PC-3 (cell line): ENCODE measurements at places on chromosomes 2 and 18.

- no peak for DNase-seq
Observed at GRCh38 chr18:28152354-28152753, 24.6 kb downstream of the CDH2 start.

- no peak for DNase-seq
Observed at GRCh38 chr2:239379641-239380170, 21.1 kb downstream of the HDAC4 start.

DNA sequence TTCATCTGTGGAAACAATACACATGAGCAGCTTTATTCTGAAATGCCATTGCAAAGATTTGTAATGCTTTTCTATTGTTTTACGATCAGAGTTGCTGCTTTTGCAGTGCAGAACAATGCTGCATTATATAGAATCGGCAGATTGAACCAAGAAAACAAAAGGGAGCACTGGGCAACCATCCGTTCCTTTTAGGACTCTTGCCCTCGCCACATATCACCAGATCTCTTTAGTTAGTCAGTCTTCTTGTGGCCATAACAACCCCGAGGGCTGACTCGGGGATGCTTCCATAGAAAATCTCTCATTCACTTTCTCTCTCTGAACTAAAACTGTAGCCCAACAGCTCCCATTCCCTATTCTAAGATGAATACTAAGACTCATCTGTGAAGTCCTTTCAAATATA lies 340.4 kb downstream of the NRXN1 start:
- no peak for DNase-seq

DNA sequence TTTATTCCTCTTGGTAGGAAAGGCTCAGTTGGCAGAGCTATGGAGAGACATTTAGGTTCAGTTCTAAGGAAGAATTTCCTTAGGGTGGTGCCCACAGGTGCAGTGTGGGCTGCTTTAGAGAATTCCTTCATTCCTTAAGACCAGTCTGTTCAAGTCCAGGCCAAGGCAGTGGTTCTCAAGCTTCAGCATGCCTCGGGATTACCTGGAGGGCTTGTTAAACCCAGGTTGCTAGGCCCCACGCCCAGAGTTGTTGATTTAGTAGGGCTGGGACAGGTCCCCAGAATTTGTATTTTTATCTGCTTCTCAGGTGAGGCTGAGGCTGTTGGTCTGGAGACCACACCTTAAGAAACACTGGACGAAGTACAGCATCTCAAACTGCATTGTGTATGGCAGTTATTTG lies 68.9 kb downstream of the CERS6 start:
- no peak for DNase-seq

DNA sequence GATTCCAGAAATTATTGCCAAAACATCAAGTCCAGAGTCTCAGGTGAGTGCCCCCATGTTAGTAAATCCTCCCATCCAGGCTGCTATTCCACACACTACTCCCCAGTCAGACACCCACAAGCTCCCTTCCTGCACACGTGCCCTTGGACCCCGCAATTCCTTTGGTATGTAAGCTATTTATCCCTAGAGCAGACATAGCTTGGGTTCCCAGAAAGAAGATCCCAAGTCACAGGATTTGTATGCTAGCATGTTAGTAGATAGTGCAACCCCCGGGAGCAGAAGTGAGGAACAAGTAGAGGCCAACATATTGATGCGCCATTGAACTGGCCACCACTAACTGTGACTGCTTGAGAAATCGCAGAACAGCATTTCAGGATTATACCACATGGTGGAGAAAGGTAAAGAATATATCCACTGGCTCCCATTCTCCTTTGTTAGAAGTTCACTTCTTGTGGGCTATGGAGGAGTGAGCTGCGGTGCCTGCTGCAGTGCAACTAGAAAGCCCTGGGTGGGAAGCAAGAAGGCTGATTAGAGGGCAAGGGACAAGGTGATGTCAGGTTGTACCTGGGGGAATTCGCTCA lies 137.5 kb upstream of the CHAC2 start:
- DNase-seq, result no peak

DNA sequence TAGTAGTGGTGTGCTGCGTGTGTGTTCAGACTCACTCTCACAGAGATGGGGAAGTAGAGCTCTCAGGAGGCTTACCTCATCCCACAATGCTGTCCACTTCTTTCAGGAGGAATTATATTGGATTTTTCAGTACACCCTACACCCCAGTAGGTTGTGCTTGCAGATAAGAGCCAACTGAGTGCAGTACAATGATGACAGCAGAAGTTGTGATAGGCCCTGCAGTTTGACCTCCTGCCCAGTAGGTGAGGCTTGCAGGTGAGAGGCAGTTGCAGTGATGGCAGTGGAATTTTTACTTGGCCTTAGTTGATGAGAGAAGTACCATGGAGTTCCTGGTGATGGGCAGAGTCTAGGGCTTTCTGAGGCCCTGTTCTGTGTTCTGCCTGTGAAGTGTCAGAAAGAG lies 657.8 kb downstream of the KCNJ3 start:
- no peak for DNase-seq

DNA sequence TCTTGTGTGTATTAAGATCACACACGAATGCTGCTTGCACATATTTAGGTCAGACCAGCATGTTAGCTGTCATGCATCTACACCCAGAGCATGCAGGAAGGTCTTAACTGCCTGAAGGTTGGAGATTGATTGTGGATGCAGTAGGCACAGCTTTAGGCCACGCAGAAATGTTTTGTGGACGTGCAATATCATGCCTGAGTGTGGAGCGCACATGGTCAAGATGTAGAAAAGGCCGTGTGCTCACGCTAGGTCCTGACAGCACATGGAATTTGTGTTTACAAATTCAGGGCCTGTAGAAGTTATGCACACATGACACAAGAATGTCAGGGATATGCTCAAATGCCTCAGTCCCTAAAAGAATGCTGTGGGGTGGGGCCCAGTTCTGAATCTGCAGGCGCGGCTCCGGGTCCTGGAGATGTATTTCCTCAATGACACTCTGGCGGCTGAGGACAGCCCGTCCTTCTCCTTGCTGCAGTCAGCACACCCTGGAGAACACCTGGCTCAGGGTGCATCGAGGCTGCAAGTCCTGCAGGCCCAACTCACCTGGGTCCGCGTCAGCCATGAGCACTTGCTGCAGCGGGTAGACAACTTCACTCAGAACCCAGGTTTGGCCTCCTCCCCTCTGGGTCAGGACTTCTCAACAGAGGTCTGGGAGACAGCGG lies 27.9 kb downstream of the MARCO start:
- DNase-seq, result no peak

GRCh38 chr2:96139181-96139758 lies 968 bp upstream of the ASTL start:
- DNase-seq, result no peak
